IPS-NIHi11 (cell line): ENCODE measurements at places on chromosomes 6 and 20.

DNA sequence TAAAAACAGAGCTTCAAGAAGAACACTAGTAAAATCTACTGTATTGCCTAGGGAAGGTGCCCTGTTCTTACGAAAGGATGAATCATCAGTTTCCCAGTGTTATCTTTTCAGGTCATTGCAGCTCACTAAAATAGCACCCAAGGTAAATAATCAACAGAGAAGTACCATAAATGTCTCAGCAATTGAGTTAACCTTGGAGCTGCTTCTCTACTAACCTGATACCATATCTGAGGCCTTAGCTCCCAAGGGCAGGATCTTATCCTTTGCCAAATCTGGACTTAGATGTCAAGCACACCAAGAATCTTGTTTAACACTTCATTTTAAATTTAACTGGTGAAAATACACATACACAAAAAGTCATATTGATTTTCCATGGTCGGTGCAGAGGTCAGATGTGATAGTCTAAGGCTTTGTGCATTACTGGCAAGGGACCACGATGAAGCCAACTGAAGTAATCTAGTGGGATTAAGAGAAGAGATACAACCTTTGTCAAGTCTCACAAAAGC, 81.5 kb downstream of the EDN1 start:
- no peak for DNase-seq

- no peak for DNase-seq
Observed at GRCh38 chr6:100050550-100050949, 56.5 kb upstream of the MCHR2 start.

DNA sequence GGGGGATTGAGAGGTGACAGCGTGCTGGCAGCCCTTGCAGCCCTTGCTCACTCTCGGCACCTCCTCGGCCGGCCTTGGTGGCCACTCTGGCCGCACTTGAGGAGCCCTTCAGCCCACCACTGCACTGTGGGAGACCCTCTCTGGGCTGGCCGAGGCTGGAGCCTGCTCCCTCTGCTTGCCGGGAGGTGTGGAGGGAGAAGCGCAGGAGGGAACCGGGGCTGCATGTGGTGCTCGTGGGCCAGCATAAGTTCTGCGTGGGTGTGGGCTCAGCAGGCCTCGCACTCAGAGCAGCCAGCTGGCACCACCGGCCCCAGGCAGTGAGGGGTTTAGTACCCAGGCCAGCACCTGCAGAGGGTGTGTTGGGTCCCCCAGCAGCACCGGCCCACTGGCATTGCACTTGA, 912.2 kb upstream of the ADGRB3 start:
- DNase-seq = no peak

DNA sequence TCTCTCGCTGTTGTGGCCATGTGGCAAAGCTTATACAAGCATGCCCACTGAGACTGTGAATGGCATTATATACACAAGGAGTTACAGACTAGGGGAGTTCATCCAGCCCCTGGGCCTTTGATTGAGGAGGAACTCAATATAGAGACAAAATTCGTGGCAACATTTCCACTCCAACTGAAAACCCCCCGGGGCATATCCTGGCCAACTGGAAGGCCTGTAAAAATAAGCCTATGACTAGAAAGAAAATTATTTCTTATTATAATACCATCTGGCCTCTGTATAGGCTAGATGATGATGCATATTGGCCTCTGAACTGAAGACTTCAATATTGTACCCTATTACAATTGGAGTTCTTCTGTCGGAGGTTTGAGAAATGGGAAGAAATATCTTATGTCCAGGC, 175.5 kb upstream of the GJE1 start:
- no peak for DNase-seq

DNA sequence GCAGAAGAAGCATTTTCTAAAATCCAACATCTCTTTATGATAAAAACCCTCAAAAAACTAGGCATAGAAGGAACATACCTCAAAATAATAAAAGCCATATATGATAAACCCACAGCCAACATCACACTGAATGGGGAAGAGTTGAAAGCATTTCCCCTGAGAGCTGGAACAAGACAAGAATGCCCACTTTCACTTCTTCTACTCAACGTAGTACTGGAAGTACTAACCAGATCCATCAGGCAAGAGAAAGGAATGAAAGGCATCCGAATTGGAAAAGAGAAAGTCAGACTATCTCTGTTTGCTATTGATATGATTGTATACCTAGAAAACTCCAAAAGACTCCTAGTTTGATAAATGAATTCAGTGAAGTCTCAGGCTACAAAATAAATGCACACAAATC, 7.9 kb upstream of the CDK19 start:
- DNase-seq = no peak

DNA sequence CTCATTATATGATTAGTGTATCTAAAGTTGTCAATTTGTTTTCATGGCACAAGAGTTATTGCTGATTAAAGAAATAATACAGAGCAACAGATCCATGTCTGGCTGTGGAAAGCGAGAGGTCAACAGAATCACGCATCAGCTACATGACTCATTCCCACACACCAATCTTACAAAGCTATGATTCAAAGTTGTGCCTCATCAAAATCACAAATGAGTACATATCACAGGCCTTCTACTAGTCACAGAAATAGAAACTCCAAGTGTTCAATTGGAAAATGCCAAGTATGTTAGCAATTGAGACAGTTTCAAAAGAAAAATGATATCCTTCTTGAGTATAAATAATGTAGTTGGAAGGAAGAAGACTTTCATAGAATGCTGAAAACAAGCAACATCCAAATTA, 57.8 kb upstream of the NKAIN2 start:
- no peak for DNase-seq

GRCh38 chr20:61932711-61933480, 132.8 kb downstream of the TAF4 start:
- no peak for DNase-seq

DNA sequence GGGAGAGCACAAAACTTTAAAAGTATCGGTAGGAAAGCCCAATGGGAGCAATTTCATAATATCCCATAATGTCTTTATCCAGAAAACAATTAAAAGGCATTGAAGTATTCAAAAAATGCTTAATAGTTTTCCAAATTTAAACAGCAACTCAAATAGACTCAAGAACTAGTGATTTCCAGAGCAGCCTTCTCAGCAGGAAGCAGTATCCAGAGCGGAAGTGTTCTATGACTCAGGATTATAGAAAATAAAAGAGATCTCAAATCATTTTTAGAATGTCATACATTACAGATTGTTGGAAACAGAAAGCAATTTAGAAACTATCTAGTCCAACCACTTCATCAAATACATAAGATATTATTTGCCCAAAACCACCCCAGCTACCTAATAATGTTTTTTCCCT, 79.3 kb downstream of the COL12A1 start:
- DNase-seq = no peak

- no peak for DNase-seq
Observed at GRCh38 chr6:112640891-112641290, 293.8 kb downstream of the RFPL4B start.

- peak; percentile 20 for DNase-seq
Observed at GRCh38 chr6:71533939-71534379, 245.3 kb downstream of the OGFRL1 start.

- no peak for DNase-seq
Observed at GRCh38 chr6:110495949-110496348, 19.5 kb upstream of the SLC22A16 start.

DNA sequence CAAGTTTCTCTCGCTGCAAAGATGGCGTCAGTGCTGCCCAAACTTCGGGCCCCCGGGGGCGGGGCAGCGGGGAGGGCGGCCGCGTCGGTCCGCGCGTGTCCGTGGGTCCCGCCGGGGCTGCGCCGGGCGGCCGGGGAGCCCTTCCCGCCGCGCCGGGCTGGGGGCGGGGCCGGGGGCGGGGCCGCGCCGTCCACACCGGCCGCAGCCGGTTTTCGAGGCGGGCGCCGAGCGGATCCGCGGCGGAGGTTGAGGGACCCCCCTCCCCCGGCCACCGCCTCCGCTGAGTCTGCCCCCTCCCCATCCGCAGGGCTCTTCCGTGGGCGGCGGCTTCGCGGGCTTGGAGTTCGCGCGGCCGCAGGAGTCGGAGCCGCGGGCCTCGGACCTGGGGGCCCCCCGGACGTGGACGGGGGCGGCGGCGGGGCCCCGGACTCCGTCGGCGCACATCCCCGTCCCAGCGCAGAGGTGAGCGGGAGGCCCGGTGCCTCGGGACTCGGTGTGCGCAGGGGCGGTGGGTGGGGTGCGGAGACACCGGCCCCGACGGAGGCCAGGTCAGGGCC, 572 bp downstream of the SLC2A4RG start:
- DNase-seq = peak; percentile 76

GRCh38 chr6:54897462-54898189, 51.1 kb downstream of the FAM83B start:
- no peak for DNase-seq

GRCh38 chr6:101517632-101518031, 124.1 kb downstream of the GRIK2 start:
- no peak for DNase-seq

GRCh38 chr6:127031511-127031910, 87.0 kb upstream of the RSPO3 start:
- no peak for DNase-seq

DNA sequence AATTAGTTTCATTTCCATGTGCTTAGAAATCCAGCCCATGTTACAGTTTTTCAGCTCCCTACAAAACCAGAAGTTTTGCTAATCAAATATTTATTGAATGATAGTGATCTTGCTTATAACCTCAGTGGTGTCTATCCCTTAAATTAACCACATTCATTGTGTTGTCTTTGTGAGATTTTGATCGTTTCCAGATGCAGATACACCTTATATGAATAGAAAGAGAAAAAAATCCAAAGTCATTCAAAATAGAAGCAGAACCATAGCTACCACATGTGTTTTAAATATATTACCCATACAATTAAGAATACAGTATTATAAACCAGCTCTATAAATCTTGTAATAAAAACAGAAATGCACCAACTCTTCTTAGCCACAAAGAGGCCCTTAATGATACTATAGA, 60.6 kb upstream of the RREB1 start:
- DNase-seq = no peak

- DNase-seq = peak; percentile 30
Observed at GRCh38 chr20:37095108-37095598, 644 bp downstream of the RBL1 start.

- DNase-seq = no peak
Observed at GRCh38 chr6:87808005-87808757, 106.1 kb upstream of the AKIRIN2 start.

- DNase-seq = no peak
Observed at GRCh38 chr20:53940907-53941545, 129.4 kb downstream of the BCAS1 start.

DNA sequence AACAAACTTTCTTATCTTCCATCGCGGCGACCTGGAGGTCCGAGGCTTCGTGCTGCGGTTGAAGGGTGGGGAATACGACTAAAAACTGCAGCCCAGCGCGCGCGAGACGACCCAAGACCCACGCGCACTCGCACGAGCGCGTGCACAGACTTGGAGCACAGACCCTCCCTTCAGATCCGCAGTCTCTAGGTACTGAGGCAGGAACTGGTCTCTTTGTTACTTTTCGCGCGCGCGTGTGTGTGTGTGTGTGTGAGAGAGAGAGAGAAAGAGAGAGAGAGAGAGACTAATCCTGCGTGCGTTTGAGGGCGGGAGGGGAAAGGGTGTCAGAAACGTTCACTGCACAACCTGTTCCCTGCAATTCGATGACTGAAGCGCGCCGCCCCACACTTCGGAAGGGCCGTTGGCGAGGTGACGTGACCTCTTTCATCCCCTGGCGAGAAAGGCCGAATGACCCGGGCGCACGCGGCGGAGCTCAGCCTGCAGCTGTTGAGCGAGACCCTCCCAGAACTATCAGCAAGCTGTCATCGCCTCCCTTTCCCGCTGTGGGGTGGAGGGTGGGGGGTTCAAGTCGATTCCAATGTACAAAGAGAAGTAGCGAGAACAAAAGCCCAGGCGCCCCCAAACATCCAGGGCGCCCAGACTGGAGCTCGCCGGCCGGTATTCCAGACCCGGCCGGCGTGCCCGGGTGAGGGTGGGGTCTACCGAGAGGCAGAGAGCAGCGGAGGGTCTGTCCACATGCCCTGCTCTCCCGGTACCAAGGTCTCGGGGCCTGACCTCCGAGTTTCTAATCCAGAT, 1.5 kb upstream of the TUBB2B start:
- no peak for DNase-seq

GRCh38 chr6:89430201-89430962, 2.6 kb upstream of the ANKRD6 start:
- peak; percentile 59 for DNase-seq
